ENCODE measurements at places on chromosomes 2 and 18. TPM values are rescaled to one million over a fixed set of nuclear protein-coding genes. Genes with fewer than 3 reads are reported as not detected.

Gene CDK15
- not detected for total RNA-seq

Gene OR6B2
- not detected for total RNA-seq

Gene CHRNG
- total RNA-seq, result not detected

Gene ANKRD30BL
- not detected for total RNA-seq

Gene M1AP
- 7.7 TPM for total RNA-seq

Gene SERPINB13
- total RNA-seq, result not detected

Gene NT5DC4
- 6.1 TPM for total RNA-seq

Gene OSBPL6
- total RNA-seq, result 3.5 TPM

Gene EML6
- 3.7 TPM for total RNA-seq

Gene ASB3
- 27.7 TPM for total RNA-seq

Gene HNRNPA3
- total RNA-seq, result 290 TPM

Gene DSG2
- 66.0 TPM for total RNA-seq

Gene FBLN7
- 0.70 TPM for total RNA-seq

Gene C1QL2
- not detected for total RNA-seq

Gene CXCR4
- 0.70 TPM for total RNA-seq

Gene CTNNA2
- not detected for total RNA-seq

Gene RAB6C
- not detected for total RNA-seq

Gene CPO
- total RNA-seq, result not detected

Gene SPAG16
- total RNA-seq, result 31.7 TPM

Gene ANKRD30B
- not detected for total RNA-seq

Gene ATP8B1
- total RNA-seq, result 16.7 TPM

Gene IWS1
- 51.3 TPM for total RNA-seq

Gene ARMC9
- total RNA-seq, result 23.4 TPM

Gene CLEC4F
- total RNA-seq, result not detected

Gene DYSF
- 10.6 TPM for total RNA-seq

Gene DTNA
- total RNA-seq, result not detected

Gene SCTR
- not detected for total RNA-seq

Gene RASGRP3
- 0.10 TPM for total RNA-seq

Gene E2F6
- total RNA-seq, result 13.4 TPM

Gene ANO7
- total RNA-seq, result 6.5 TPM

Gene UGT1A8
- 0.17 TPM for total RNA-seq

Gene LAMA1
- not detected for total RNA-seq

Gene CRYGC
- not detected for total RNA-seq

Gene COBLL1
- 8.0 TPM for total RNA-seq

Gene ZNF532
- 21.1 TPM for total RNA-seq
